Umbilical cord (tissue), 2 donors: ENCODE measurements at places on chromosomes 1 and 21.
A peak's percentile ranks its signal among the peaks of the same experiment; 100 is the strongest.

DNA sequence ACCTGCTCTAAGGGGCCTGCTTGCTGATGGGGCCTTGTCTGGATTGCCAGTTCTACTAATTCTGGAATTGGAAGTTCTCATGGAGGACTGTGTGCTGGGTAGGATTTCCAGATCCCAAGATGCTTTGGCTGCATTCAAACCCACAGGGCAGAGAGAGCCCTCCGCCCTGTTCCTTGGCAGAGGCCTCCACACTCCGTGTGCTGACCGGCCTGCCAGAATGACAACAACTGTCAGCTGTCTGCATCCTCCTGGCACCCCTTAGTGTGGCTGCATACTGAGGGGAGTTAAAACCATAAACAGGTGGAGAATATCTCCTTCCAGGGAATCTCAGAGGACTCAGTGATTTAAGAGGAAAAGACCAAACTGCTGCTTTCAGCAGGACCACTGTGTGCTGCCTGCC lies 60.7 kb downstream of the ADARB1 start:
- no peak for DNase-seq

- DNase-seq = no peak
Measured at GRCh38 chr1:160578175-160578524, 1.1 kb downstream of the CD84 start.

GRCh38 chr1:178908358-178908757 lies 37.5 kb upstream of the ANGPTL1 start:
- no peak for DNase-seq

- DNase-seq = no peak
Measured at GRCh38 chr1:8966606-8967005, 20.9 kb downstream of the CA6 start.

DNA sequence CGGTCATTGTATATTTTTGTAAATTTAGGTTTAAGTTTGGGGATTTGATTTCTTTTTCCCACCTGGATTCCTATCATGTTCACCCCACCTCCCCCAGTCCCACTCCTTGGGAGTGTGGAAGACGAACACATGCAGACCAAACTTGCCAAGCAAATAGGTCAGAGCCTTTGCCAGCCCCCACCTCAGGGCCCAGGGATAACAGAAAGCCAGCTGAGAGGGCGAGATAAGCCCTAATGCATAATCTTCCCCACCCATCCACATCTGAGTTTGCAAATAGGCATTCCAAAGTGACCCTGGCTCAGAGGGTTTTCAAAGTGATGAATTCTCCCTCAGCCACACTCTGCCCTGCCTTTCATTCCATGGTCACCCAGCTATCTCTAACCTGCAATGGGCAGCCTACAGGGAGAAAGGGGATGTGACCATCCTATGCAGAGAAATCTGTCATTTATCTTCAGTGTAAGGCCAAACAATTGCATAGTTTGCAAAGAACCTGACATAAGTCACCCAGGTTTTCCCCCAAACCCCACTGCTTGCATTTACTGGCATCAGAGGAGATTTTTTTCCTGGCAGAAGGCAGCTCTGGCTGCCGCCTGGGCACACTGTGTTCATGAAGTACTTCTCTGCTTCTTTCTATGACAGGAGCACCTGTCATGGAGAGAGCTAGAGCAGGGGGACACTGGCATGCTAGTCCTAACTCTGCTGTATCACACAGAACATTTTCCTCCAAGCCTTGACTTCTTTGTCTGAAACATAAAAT lies 69.0 kb upstream of the NFIA start:
- no peak for DNase-seq

DNA sequence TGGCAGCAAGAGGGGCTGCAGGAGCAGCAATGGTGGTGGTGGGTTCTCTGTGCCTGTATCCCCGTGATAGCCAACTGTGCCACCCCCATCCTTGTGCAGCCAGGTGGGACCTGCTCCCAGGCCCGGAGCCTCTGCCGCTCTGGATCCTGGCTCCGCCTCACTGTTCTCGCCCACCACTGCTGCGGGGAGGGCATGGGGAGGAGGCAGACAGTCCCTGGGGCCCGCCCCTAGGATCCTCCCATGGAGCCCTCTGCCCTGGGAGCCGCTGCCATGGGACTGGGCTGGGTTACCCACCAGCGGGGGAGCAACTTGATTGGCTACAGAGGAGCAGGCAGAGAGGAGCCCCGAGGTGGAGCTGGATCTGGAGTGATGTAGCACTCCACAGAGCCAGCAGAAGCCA lies 31.6 kb downstream of the CD1D start:
- DNase-seq = no peak

- no peak for DNase-seq
Measured at GRCh38 chr1:119000371-119001180, 12.4 kb upstream of the TBX15 start.

- peak; percentile 74 for DNase-seq
Measured at GRCh38 chr21:40936178-40936577, 89.2 kb upstream of the DSCAM start.

GRCh38 chr1:114122941-114123618 lies 30.6 kb downstream of the SYT6 start:
- DNase-seq = no peak

GRCh38 chr21:39564200-39564599 lies 48.5 kb upstream of the B3GALT5 start:
- DNase-seq = no peak

DNA sequence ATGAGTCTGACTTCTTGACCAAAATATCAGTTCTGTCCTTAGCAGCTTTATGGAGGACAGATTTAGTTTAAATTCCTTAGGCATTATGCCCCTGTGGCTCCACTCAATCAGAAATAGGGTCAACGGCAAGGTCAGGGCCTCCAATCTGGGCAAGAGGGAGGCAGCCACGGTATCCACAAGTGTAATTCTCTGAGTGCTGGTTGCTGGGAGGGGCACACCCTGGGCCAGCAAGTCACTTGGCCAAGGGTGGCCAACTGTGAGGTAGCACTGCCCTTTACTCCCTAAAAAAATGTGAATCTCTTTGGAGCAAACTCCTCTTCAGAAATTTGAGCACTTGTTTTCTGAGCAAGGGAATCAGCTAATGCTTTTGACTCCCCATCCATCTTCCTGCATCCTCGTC lies 12.8 kb downstream of the SPATA46 start:
- DNase-seq = no peak

GRCh38 chr1:68051475-68051874 lies 1.0 kb upstream of the DIRAS3 start:
- peak; percentile 71 for DNase-seq

- no peak for DNase-seq
Measured at GRCh38 chr1:93313026-93313425, 32.7 kb upstream of the DR1 start.

- DNase-seq = no peak
Measured at GRCh38 chr1:144101397-144102045, 129.7 kb upstream of the FAM72C start.

GRCh38 chr1:6485168-6486101 lies 6.0 kb downstream of the PLEKHG5 start:
- no peak for DNase-seq

- no peak for DNase-seq
Measured at GRCh38 chr21:36237441-36237840, 80.8 kb downstream of the DOP1B start.

DNA sequence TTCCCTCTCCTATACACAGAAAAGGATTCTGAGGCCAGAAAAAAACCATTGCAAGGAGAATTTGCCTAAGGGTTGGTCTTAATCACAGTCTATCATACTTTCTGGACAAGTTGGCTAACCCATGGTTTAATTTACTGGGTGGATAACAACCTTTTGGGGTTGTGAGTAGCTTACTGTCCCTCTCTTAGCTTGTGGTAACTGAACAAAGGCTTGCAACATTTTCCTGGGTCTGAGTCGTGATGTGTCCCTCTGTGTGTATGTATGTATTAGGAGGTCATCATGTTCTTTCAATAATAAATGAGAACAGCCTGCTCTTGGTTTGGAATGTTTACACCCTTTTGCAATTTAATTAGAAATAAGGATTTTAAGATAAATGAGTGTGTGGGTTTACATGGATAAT lies 36.7 kb downstream of the PAPPA2 start:
- DNase-seq = no peak

- DNase-seq = no peak
Measured at GRCh38 chr1:31366796-31367195, 6.1 kb downstream of the FABP3 start.

GRCh38 chr1:85359874-85360721 lies 83.7 kb upstream of the BCL10 start:
- DNase-seq = peak; percentile 52

DNA sequence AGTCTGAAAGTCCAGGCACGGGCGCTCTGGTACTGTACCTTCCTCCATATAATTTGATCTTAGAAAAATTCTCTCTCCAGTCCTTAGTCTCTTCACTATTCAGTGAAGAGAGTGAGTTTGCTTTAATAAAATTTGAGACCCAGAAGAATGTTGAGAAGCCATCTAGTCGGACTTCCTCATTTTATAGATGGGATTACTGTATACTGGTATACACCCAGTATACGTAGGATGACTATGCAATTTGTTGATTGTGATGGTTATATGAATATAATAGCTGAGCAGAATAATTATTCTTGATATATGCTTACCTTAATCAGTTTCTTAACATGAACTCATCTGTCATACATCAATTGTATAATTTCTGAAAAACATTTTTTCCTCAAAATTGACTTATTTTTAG lies 328.0 kb upstream of the B3GALT2 start:
- DNase-seq = no peak

GRCh38 chr1:199087144-199087543 lies 448.3 kb downstream of the PTPRC start:
- DNase-seq = no peak

DNA sequence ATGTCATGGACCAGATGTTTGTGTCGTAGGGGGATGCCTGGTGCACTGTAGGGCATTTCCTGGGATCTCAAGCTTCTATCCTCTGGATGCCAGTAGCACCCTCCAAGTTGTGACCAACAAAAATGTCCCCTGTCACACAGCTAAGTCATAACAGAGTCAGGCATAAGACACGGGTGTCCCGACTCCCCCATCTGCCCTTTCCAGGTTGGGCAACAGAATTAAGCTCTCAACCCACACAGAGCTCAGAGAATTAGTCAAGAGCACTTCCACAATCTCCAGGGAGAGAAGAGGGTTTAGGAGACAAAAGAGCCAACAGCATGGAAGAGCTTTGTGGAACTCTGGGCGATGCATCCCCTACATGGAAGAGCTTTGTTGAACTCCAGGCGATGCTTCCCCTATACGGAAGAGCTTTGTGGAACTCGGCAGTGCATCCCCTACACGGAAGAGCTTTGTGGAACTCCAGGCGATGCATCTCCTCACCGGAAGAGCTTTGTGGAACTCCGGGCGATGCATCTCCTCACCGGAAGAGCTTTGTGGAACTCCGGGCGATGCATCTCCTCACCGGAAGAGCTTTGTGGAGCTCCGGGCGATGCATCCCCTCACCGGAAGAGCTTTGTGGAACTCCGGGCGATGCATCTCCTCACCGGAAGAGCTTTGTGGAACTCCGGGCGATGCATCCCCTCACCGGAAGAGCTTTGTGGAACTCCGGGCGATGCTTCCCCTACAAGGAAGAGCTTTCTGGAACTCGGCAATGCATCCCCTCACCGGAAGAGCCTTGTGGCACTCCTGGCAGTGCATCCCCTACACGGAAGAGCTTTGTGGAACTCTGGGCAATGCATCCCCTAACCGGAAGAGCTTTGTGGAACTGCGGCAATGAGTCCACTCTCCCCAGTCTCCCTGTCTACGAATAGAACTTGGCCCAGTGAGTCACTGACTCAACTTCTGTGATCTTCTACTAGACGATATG lies 422.7 kb downstream of the KIF26B start:
- DNase-seq = no peak

- DNase-seq = no peak
Measured at GRCh38 chr1:214205053-214205452, 75.9 kb upstream of the SMYD2 start.

GRCh38 chr1:42618866-42619265 lies 39.4 kb upstream of the PPIH start:
- DNase-seq = peak; percentile 7

- no peak for DNase-seq
Measured at GRCh38 chr1:153771841-153772593, 3.2 kb upstream of the SLC27A3 start.
